ENCODE measurements at places on chromosomes 13 and 19.

- no peak for DNase-seq
Observed at GRCh38 chr19:30059741-30060457, 117.9 kb downstream of the URI1 start.

DNA sequence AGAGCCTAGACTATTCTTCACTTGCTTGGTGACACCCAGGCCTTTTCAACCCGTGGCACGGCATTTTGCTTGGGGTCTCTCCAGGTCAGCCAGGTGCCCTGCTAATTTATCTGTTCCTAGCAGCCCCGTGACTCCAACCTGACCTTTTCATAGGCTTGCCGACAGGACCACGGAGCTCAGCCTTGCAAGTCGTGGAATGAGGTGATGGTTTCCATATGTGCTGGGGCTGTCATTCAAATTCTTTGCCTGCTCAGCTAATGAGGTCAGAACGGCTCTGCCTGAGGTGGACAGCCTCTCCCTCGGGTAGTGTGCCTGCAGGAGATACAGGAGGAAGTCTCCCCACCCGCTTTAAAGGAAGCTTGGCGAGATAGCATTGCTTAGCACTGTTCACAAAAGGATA is 61.0 kb downstream of the SHISA2 start:
- DNase-seq = peak; percentile 60

GRCh38 chr13:99254830-99255229 is 3.3 kb downstream of the GPR18 start:
- DNase-seq = no peak

DNA sequence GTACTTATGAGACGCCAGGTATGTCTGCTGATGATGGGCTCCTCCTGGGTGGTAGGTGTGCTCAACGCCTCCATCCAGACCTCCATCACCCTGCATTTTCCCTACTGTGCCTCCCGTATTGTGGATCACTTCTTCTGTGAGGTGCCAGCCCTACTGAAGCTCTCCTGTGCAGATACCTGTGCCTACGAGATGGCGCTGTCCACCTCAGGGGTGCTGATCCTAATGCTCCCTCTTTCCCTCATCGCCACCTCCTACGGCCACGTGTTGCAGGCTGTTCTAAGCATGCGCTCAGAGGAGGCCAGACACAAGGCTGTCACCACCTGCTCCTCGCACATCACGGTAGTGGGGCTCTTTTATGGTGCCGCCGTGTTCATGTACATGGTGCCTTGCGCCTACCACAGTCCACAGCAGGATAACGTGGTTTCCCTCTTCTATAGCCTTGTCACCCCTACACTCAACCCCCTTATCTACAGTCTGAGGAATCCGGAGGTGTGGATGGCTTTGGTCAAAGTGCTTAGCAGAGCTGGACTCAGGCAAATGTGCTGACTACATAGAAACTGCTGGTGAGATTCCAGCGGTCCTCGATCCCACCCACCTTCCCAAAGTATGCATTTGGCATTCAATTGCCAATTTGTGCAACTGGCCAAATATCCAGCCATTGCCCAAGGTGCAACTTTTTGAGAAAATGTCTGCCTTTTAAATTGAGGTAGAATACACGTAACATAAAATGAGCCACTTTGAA is 10.2 kb downstream of the OR2Z1 start:
- DNase-seq = no peak

GRCh38 chr19:28333909-28334308 is 879.0 kb downstream of the UQCRFS1 start:
- no peak for DNase-seq

Measured in EL (cell line).